Stimulated activated CD4-positive, alpha-beta T cell treated with anti-CD3 and anti-CD28 coated beads, Interleukin-15, amount 100 ng/mL, for 1 hour (primary cell): ENCODE measurements at places on chromosomes 6 and 20.

- DNase-seq: no peak
Observed at GRCh38 chr20:19259141-19259591, 46.7 kb downstream of the SLC24A3 start.

- no peak for DNase-seq
Observed at GRCh38 chr6:114282292-114282691, 60.5 kb downstream of the HS3ST5 start.

DNA sequence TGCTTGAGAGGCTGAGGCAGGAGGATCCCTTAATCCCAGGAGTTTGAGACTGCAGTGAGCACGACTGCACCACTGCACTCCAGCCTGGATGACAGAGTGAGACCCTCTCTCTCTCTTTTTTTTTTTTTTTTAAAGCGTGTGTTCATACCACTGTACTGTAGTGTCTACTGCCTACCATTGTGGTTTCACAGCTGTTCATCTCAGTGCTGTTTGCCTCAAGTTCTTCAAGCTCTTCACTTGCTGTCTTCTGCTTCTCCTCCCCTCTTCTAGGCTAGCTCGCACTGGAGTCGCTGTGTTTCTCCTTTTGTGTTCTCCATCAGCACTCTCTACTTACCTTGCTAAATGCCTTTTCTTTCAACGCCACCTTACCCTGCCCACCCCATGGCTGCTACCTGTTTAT lies 7.4 kb downstream of the FOXO3 start:
- no peak for DNase-seq

GRCh38 chr6:124203812-124204167 lies 400.1 kb downstream of the NKAIN2 start:
- no peak for DNase-seq

DNA sequence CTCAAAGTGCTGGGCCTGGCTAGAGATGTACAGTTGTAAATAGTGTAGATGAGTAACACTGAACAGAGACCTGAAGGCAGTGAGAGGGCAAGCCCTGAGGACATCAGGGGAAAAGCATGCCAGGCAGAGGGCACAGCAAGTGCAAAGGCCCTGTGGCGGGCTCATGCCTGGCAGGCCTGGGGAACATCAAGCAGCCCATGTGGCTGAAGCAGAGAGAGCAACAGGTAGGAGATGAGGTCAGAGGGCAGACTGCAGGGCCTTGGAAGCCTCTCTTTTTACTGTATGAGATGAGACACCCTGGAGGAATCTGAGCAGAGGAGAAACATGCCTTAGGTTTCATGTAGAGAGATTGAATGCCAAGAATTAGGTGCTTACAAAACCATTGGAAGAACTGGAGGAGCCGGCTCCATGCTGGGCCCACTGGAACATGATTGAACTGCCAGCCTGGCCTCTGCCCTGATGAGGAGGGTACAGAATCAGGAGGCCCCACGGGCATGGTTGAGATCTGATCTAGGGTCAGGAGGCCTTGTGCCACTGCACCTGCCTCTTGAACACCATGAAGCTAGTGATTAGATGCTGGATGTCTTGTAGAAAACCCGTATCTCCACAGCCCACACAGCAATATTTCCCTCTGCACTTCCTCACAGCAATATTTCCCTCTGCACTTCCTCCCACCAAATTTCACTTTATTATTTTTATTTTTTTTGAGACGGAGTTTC lies 5.9 kb upstream of the HMGA1 start:
- no peak for DNase-seq

- DNase-seq: no peak
Observed at GRCh38 chr6:1063671-1064355, 248.1 kb upstream of the FOXQ1 start.

- DNase-seq: no peak
Observed at GRCh38 chr6:149230712-149231460, 86.6 kb upstream of the TAB2 start.

DNA sequence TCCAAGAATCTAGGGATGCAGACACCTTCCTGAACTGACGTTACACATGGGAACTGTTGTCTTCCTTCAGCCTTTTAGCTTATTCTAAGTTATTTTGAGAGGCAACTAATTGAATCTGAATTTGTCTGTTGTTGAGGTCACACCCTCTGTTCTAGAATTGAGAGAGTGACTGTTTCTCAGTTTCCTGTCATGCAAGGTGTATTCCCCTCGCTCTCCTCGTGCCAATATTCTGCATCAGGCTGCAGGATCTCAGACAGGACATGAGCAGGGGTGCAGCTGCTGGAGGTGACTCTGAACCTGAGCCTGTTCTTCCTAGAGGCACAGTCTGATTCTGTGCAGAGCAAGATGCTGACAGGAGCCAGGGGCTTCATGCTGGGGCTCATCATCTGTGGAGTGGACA lies 52.5 kb downstream of the HLA-DPB1 start:
- DNase-seq: no peak

GRCh38 chr6:139448051-139448649 lies 73.7 kb upstream of the CITED2 start:
- no peak for DNase-seq
